ENCODE measurements at places on chromosomes 5 and 9. TPM values are rescaled to one million over a fixed set of nuclear protein-coding genes. Genes with fewer than 3 reads are reported as not detected.

DNA sequence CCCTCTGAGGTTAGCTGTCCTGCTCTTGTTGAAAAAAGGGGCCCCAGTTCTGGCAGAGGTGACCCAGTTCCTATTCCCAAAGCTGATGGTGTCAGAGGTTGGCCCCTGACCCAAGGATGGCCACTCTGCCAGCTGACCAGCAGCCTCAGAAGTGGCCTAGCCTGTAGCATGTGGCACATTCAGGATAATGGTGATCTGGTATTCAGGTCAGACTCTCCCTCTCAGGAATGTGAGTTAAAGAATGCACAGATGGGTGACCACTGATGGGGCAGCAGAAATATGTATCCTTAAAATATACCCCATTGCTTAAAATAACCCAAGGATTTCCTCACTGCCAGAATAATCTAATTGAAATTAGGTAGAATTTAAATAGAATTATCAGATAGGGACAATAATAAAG, 369.2 kb downstream of the SEMA5A start:
- DNase-seq: no peak

DNA sequence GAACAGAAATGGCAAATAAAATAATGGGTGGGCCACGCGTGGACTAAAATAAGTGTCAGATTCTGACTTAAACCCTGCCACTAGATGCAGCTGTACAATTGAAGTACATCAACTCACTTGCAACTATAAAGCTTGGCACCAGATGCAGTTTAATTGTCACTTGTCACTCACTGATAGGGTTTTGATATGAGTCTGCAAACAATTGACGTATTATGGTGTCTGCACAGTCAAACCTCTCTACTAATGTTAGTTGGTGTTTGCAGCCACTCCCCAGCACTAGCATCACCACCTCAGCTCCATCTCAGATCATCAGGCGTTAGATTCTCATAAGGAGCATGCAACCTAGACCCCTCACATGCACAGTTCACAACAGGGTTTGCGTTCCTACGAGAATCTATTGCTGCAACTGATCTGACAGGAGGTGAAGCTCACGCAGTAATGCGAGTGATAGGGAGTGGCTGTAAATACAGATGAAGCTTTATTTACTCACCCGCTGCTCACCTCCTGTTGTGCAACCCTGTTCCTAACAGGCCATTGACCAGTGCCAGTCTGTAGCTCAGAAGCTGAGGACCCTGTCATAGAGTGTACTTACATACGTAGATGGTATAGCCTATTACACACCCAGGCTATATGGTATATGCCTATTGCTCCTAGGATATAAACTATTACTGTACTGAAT, 72.1 kb upstream of the SEMA6A start:
- DNase-seq: no peak

The TMEFF1 gene
- not detected for total RNA-seq

GRCh38 chr5:106311230-106311915, 1359.4 kb downstream of the EFNA5 start:
- no peak for DNase-seq

The WNT8A gene
- total RNA-seq: not detected

The PCDHB7 gene
- total RNA-seq: 7.6 TPM

DNA sequence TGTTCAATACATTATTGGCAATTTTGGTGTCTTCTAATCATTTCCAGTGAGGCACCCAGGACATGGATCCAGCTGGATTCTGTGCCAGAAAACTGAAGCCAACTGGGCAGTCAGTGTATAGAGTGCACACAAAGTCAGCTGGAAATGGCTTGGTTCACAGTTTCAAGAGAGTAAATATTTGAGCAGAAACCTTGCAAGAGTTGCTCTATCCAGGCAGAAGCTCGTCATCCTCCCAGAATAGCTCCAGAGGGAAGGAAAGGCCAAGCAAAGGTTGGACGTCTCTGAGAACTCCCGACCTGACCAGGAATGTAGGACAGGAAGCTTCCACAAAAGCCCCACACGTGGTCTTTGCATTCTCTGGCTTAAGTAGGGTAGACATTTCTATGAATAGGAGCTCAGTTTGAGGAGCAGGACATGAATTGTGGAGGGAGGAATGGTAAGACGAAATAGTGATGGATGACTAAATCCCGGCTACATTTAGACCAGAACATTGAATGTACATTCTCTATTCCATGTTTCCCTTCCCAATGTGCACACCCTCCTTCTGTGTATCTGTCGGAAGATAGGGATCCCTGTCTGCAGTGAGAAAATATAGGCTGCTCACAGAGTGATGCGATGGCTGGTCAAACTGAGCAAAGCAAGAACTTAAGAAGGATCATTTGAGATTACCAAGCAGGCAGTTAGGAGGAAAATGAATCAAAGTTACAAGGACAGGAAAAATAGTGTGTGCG, 72.7 kb upstream of the FCN2 start:
- DNase-seq: no peak

GRCh38 chr5:172509405-172509781, 55.1 kb upstream of the SH3PXD2B start:
- no peak for DNase-seq

DNA sequence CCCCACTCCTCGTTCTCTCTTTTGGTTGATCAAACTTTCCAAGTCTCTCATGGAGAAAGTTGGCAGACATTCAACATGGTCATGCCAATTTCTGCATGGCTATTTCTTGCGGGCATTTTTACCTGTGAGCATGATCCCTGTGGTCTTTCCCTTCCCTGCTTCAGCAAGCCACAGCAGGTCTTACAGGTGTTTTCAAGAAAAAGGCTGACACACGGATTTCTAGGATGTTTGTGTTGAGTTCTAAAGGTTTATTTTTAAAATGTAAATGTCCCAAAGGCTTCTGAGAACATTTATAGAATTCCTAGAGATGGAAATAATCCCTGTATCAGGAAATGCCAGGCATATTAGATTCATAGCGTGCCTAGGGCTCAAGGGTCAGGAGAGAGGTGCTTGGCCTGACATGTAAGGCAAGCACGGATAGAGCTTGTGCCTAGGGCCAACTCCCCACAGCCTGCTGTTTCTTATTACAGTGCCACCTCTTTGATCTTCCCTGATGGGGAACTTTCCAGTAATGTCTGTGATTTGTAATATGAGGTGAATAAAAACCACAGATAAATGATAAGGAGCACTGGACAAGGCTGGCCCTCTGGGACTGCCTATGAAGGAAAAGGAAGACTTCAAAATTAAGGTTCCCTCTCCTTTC, 79.8 kb downstream of the MUSK start:
- DNase-seq: no peak

The CAVIN4 gene
- total RNA-seq: not detected

GRCh38 chr9:121447321-121447834, 52.3 kb downstream of the GGTA1 start:
- no peak for DNase-seq

- DNase-seq: no peak
These were observed 49.2 kb downstream of the EBF1 start for GRCh38 chr5:159050316-159051143.

The ACTBL2 gene
- total RNA-seq: not detected

The ARL14EPL gene
- total RNA-seq: not detected

Measured in ascending aorta (tissue), 2 donors.